ENCODE measurements at places on chromosomes 7 and 10. TPM values are rescaled to one million over a fixed set of nuclear protein-coding genes. Genes with fewer than 3 reads are reported as not detected.

Gene DGKI
- 0.46 TPM for total RNA-seq

Gene CALHM3
- total RNA-seq: not detected

Gene MSANTD7
- 14.0 TPM for total RNA-seq

DNA sequence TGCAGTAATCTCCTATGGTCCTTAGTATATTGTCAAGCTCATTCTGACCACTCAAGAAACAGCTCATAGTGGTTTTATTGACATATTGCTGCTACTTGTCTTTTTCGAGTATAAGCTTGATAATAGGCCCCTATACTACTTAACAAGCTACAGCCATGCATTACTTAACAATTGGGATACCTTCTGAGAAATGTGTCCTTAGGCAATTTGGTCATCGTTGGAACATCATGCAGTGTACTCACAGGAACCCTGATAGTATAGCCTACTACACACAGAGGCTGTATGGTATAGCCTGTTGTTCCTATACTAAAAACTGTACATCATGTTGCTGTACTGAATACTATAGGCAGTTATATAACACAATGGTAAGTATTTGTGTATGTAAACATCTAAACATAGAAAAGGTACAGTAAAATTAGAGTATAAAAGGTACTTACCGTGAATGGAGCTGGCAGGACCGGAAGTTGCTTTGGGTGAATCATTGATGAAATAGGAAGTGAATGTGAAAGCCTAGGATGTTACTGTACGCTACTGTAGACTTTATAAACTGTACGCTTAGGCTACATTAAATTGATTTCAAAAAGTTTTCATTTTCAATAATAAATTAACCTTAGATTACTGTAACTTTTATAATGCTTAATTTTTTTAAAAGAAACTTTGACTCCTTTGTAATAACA is 160.9 kb downstream of the LRRC4 start:
- no peak for DNase-seq

DNA sequence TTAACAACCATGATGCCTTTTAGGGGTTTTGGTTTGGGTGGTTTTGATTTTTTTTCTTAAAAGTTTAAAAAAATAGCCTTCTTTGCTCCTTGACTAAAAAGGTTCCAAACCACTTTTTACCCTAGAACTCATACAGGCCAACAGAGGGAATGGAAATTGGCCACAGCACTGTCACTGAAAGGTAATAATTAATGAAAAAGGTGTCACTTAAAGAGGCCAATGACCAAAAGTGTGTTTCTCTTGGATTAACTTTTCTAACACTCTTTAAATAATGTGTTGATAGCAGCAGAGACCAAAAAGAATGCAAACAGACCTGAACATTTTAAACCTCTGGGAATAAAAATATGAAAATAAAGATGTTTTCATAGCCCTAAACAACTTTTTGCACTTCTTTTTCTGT is 221.1 kb upstream of the TCF7L2 start:
- DNase-seq: no peak

Measured in mucosa of descending colon (tissue), 3 donors.